Dermis microvascular lymphatic vessel endothelial cell (primary cell): ENCODE measurements at places on chromosomes 6 and 20.

- DNase-seq, result no peak
Measured at GRCh38 chr20:52193133-52193532, 1.6 kb upstream of the ZFP64 start.

DNA sequence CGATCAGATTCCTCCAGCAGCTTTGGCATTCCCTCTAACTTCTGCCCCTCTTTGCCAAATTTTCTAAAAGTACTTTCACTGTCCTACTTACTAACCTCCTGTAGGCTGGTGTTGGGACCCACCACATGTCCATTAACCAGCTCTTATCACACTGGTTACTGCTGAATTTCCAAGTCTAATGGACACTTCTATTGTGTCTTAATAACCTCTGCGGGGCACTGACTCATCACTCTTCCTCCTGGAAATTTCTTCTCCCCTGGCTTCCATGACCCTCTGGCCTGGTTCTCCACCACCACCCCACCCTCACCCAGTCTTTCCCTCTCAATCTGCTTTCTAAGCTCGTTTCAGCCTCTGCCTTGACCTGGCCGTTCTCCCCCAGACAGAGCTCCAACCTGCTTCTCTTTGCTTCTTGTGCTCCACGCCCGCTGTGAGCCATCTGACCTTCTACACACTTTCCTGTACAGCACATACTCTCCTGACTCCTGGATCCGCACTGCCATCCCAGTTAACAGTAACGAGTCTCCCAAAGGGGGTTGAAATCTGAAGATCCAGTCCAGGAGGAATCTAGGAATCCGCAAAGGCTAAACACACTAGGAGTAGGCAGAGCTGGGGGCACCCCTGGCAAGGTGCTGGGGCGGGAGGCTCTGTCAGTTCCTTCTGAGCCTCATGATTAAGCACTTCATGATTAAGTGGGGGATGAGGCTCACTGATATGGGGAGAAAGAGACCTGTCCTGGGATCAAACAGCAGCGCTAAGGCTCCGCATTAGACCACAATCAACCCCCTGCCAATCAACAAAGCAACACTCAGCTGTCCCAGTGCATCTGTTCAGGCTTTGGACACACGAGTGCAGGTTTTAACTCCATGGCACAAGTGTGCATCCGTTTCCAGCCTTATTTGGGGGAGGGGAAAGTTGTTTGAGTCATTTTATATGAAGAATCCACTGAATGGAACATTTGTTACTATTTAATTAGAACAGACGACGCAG, 146.3 kb downstream of the LY86 start:
- DNase-seq, result no peak

DNA sequence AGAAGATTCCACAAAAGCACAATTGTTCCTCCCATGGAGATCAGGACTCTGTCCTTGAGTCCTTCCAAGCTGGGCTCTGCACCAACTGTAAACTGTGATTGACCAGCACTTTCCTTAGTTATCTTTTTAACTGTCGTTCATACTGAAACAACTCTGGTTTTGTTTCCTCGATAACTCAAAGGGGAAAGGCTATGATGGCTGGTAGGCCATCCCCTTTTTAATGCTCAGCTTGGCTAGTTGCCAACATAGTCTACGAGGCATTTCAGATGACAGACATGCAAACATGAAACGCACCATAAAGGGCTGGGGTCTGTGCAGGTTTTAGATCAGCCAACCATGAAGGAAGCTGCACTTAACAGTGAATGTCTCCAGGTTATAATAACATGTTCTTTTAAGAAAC, 497.1 kb upstream of the ARID1B start:
- DNase-seq, result no peak

GRCh38 chr6:1027109-1027794, 284.6 kb upstream of the FOXQ1 start:
- DNase-seq, result no peak

- DNase-seq, result no peak
Measured at GRCh38 chr6:30493643-30494250, 4.4 kb downstream of the HLA-E start.

GRCh38 chr6:150302520-150303176, 66.2 kb upstream of the IYD start:
- DNase-seq, result no peak

DNA sequence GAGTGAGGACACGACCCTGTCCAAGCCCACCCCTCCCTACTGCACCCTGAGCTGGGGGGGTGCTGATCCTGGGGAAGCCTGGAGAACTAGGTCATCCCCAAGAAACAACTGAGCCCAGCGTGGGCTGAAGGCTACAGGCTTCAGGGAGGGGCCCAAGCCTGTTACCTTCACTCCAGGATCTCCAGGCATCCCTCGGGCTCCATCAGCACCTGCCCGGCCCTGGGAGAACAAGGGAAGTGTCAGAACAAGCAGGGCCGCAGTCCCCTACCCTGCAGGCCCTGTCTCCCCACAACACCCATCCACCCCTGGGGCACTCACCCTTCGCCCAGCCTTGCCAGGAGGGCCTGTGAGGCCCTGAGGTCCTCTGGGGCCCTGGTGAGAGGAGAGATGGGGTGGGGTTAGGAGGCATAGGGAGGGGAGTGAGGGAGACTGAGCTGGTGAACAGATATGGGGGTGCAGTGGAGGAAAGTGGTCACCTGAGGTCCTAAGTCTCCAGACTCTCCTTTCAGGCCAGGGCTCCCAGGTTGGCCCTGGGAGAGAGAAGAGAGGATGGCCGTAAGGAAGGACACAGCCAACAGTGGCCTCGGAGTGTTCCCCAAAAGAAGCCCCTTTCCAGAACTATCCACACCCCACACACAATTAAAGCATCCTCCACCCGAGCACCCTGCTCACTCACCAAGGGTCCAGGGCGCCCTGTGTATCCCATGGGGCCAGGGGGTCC, 13.4 kb downstream of the COL11A2 start:
- DNase-seq, result no peak

DNA sequence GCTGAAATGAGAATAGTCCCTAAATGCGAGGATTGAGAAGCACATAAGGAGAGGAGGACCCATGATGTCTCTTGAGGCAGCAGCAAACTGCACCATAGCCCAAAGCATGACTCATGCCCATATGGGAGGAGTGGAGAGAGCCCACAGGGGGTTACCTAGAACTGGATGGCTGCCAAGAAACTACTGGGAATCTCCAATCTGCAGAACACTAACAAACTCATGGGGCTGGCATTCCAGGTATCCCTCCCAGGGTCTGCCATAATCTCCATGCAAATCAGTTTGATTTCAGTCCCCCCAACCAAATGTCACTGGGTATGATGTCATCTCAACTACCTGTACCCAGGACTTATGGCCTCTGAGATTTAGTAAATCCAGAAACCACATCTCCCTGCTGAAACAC, 410.5 kb downstream of the PTPRT start:
- no peak for DNase-seq

GRCh38 chr20:31633339-31633914, 4.3 kb upstream of the COX4I2 start:
- DNase-seq, result no peak

- DNase-seq, result peak; percentile 26
Measured at GRCh38 chr6:163170294-163170883, 244.1 kb upstream of the QKI start.

GRCh38 chr20:50569864-50570836, 60.0 kb downstream of the PTPN1 start:
- DNase-seq, result peak; percentile 69

DNA sequence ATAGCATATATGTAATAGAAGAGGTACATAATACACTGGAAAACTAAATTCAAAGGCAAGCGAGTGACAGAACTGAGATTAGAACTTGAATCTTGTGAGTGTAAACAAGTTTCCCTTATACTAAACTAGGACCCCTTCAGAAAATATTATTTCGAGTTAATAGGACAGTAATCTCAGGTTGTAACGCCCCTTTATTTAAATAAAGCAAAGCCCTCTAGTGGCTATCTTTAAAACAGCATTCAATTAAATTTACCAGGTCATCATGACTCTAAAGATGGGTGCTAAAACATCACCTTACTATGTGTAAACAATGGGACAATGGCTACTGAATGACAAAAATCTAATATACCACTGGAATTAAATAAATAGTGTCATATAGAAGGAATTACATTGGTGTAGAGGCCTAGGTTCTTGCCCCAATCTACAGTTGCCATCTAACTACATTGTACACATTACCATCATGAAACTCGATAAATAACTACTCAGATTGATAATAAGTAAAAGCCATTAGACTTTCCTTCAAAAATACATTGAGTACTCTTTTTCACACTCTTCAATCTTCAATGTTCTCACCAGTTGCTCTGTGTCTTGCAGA, 255.4 kb upstream of the IRAK1BP1 start:
- DNase-seq, result peak; percentile 39

GRCh38 chr20:37218441-37218840, 39.1 kb upstream of the MROH8 start:
- no peak for DNase-seq

DNA sequence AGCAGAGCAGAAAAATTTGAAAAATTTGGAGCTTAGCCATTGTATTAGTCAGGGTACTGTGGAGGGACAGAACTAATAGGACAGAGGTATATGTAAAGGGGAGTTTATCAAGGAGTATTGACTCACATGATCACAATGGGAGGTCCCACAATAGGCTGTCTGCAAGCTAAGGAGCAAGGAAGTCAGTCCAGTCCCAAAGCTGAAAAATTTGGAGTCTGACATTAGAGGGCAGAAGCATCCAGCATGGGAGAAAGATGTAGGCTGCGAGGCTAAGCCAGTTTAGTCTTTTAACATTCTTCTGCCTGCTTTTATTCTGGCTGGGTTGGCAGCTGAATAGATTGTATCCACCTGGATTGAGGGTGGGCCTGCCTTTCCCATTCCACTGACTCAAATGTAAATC, 82.0 kb downstream of the SMPDL3A start:
- DNase-seq, result no peak

GRCh38 chr6:54892831-54893230, 46.3 kb downstream of the FAM83B start:
- DNase-seq, result no peak

DNA sequence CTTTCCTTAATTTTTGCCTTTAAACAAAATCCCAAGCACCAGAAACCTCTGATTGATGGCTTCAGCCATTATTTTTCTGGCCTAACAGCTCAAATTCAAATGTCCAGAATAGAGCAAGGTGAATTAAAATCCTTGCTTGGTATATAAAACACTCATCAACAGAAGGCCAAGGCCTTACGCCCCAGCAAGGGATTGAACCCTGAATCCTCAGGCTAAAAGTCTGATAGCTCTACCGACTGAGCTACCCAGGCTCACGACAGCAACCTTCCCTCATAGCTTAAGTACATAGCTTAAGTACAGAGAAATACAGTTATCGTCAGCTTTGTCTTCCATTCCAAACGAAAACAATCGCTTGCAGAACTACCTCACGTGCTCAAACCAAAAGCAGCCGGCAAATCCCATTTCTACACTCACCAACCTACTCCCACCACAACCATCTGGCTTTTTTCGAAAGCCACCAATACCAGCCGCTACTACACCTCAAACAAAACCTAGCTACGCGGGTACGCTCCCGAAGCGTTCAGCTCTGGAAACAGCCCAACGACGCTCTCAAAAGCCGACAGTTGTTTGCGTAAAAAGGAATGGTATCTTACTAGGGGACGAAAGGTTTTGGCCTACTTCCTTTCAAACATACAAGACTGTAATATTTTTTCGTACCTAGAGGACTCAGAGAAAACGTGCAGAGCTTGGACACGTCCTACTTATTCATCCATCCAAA, 167.5 kb downstream of the GPX5 start:
- no peak for DNase-seq

GRCh38 chr6:46635462-46635861, 17.2 kb downstream of the CYP39A1 start:
- no peak for DNase-seq

DNA sequence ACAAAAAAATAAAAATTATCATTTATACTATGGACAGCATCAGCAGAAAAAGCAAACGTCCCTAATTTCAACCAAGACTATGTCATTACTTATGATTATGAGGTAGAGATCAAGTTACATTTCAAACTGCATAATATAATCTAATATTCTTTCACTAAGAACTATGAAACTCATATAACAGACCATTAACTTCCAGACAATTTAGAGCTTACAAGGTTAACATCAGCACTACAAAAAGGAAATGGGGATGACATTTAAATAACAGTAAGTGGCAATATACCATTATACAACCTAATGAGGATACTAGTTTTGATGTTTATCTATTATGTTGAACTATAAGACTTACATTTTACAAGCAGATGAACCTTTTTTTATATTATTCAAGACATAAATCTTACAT, 261.0 kb upstream of the THEMIS start:
- DNase-seq, result no peak

DNA sequence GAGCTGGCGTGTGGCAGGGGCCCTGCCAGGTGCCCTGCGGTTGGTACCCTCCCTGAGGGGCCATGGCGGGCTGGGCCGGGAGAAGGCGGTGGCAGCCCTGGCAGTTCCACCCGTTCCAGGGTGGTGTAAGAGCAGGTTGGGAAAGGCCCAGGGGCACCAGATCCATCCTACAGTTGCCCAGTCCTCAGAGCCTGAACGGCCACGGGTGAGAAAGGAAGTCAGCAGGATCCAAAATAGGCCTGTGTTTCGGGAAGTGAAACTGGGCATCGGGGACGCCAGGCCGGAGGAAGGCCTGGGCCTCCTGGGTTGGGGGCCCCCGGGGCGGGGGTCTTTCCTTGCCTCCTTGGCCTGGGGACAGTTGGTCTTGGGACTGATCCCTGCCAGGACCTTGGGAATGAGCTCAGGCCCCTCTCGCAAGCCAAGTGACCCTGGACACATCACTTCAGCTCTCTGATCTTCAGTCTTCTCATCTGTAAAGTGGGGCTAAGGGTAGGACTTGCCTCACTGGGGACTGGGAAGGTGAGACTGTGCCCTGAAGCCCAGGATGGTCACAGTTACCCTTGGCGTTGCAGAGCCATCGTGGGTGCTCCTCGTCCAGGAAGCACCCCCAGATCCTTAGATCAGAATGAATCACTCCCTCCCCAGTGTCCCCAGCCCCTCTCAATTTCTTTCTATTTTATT, 18.1 kb upstream of the NOL4L start:
- no peak for DNase-seq

GRCh38 chr6:121274666-121275295, 59.5 kb downstream of the TBC1D32 start:
- no peak for DNase-seq

GRCh38 chr6:71289802-71290175, 1.2 kb downstream of the OGFRL1 start:
- DNase-seq, result no peak

GRCh38 chr20:63155266-63156165, 60.4 kb downstream of the YTHDF1 start:
- DNase-seq, result no peak
